Fibroblast of skin of right quadriceps (primary cell): ENCODE measurements at places on chromosomes 11 and 22.

GRCh38 chr11:35714882-35715627 is 52.5 kb downstream of the TRIM44 start:
- DNase-seq = peak; percentile 49

GRCh38 chr11:27329867-27330632 is 33.0 kb downstream of the CCDC34 start:
- no peak for DNase-seq

DNA sequence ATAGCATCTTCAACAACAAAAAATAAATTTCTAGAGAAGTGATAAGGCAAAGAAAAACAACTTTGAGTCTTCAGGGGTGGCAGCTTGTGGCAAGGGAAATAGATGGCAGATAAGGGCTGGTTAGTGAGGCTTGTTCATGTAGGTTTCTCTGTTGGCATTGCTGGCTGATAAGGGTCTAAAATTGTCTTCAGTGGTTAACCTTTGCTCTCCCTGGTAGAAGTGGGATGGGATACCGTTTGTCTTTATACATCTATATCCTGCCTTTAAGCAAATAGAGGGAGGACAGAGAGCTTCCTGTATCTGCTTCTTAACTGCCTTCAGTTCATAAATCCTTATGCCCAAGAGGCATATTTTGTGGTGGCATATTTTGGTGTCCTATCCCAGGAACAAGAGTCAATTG is 57.1 kb downstream of the TRAF6 start:
- no peak for DNase-seq

- DNase-seq = no peak
Observed at GRCh38 chr11:75380716-75381420, 18.4 kb upstream of the RPS3 start.

GRCh38 chr11:70176940-70177689 is 26.0 kb upstream of the FADD start:
- DNase-seq = no peak

GRCh38 chr11:12757416-12757815 is 83.2 kb downstream of the TEAD1 start:
- DNase-seq = no peak
